ENCODE measurements at places on chromosomes 3 and 15.

DNA sequence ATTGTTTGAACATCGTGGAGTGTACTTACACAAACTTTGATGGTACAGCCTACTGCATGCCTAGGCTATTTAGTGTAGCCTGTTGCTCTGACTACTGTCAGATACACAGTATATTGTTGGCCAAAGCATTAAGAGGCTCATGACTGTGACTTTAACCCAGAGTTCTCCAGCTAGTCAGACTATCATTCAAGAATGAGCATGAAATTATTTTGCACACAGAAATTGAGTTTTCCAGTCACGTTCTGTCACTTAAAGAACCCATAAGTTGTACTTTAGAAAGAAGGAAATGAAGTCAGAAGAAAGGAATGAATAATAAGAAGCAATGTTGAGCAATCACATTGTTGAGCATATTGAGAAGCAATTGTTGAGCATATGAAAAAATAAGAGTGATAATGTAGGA lies 37.6 kb upstream of the SLC22A13 start:
- peaks cover 52% of the 10 kb centered on the region for H3K36me3 ChIP-seq
- no peaks in the 10 kb centered on the region for H3K27me3 ChIP-seq
- DNase-seq: no peak
- H3K4me1 ChIP-seq: peaks cover 5% of the 10 kb centered on the region

DNA sequence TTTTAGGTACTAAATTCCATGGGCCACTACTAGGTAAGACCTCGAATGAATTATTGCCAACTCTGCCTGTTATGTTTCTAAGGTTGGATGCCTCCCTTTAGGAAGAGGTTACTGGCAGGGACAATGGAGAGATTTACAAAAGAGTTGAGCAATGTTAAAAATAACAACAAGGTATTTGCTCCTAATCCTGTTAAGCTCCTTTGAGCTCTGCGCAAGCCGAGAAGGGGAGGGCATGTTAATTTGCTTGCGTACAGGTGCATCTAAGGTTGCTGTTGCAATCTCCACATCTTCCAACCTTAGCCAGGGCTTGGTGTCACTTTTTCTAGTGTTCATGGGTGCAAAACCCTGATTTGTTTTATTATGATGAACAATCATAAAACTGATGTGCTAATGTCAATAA lies 161.5 kb upstream of the TPM1 start:
- no peaks in the 10 kb centered on the region for H3K36me3 ChIP-seq
- H3K27me3 ChIP-seq: peaks cover 14% of the 10 kb centered on the region
- peaks cover 10% of the 10 kb centered on the region for H3K4me1 ChIP-seq
- no peak overlapping the region for H3K27ac ChIP-seq
- DNase-seq: no peak
- no peak overlapping the region for H3K4me3 ChIP-seq

DNA sequence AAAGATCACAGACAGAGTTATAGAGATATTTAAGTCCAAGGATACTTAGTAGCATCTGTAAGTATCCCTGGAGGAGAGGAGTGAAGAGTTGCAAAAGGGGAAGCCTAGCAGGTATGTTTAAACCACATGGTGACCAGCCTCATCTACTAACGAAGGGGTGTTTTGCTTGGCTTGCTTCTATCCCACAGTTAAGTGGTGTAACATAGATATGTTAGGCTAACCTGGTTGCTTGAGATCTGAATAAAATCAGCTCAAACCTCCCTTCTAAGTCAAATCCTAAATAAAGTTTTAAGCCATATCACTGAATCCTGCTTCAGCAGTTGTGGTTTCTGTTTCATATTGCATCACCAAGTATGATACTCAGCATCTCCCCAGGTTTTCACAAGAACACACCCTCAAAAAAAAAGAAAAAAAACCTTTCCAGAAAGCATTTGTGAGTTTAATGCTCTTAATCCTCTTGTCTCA lies 880.2 kb downstream of the ROBO1 start:
- H3K27ac ChIP-seq: no peak overlapping the region
- H3K4me1 ChIP-seq: no peaks in the 10 kb centered on the region
- no peak overlapping the region for H3K4me3 ChIP-seq
- DNase-seq: no peak
- H3K36me3 ChIP-seq: no peaks in the 10 kb centered on the region

DNA sequence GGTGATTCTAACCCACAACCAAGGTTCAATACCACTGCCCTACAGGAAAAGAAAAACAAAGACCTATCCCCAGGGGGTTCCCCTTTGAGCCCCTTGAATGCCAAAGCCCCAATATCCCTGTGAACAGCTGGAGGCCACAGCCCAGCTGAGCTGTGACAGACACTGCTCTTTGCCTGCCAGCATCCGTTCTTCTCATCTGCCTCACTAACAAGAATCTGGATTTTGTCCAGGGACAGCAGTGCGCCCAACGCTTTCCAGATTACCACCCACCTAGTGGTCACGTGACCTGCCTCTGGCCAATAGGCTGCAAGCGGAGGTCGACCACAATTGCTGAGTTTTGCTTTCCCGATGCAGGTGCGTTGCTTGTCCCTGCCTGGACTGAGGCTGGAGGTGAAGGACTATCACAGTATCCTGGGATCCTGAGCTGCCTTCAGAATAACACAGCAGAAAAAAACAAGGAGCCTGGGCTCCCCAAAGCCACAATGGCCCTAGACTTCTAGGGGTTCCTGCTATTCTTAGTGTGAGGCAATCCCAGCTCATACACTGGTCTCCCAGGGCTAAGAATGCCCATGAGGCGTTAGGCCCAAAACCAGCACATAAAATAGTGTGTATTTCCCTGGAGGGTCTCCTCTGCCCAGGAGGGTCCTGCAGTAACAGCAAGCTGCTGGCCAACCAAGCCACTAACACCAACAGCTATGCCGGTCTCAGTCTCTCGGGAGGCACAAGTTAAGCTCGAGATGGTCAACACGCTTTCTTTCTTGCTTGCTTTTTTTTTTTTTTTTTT lies 13.8 kb downstream of the BDH1 start:
- no peak overlapping the region for H3K4me3 ChIP-seq
- DNase-seq: no peak
- H3K27me3 ChIP-seq: no peaks in the 10 kb centered on the region
- peaks cover 55% of the 10 kb centered on the region for H3K36me3 ChIP-seq

DNA sequence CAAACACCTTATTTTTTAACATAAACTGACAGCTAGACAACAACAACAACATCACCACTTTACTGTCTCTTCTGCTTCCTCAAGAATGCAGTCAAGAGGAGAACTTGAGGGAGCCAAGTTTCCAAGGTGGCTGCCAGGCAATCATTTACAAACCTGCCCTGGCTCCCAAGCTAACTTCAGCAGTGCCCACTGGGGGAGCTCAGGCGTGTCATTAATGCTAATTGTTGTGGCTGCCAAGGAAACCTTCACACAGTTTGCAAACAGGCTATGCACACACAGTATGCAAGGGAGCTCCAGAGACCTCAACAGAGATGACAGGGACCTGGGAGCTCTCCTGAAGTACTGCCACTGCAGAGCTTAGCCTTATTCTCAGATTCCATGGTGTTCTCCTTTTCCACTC lies 2.1 kb downstream of the DZIP1L start:
- peaks cover 46% of the 10 kb centered on the region for H3K27me3 ChIP-seq
- peaks cover 2% of the 10 kb centered on the region for H3K4me1 ChIP-seq
- H3K4me3 ChIP-seq: no peak overlapping the region

DNA sequence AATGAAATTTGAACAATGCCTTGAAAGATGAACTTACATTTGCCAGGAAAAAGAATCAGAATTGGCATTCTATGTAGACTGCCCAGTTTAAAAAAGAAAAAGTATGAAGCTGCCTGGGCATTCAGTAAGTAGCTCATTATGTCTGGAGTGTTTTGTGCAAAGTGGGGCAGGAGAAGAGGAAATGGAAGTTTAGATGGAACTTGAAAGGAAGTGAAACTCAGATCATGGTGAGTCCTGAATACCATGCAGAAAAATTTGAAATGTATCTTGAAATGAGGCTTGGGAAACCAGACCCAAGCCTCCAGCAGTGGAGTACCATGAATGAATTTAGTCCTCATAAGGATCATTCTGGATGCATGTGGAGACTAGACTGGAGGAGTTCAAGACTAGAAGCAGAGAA lies 4.8 kb upstream of the MORC1 start:
- H3K27me3 ChIP-seq: no peaks in the 10 kb centered on the region
- no peak for DNase-seq
- H3K27ac ChIP-seq: no peak overlapping the region
- no peak overlapping the region for H3K4me3 ChIP-seq
- H3K36me3 ChIP-seq: no peaks in the 10 kb centered on the region

DNA sequence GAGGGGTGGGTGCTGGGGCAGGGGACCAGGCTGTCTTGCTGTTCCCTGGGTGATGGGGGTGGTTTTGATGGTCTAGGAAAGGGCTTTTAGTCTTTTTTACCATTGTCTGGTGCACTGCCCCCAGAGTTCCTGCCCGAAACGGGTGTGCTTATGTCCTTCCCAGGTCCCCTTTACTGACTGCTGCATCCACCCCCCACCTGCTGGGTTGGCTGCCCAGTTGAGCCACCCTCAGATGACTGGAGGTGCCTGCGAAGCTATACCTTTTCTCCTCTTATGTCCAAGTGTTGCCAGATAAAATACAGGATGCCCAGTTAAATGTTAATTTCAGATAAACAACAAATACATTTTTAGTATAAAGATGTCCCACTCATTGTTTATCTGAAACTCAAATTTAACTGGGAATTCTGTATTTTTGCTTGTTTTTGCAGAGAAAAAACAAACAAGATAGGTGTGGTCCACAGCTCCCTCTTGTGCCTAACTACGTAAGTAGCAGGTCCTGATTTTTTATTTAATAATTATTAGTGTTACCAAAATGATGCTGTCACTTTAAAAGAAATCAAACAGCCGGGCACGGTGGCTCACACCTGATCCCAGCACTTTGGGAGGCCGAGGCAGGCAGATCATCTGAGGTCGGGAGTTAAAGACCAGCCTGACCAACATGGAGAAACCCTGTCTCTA lies 6.1 kb upstream of the RPP14 start:
- peaks cover 3% of the 10 kb centered on the region for H3K36me3 ChIP-seq
- no peaks in the 10 kb centered on the region for H3K4me1 ChIP-seq
- H3K27ac ChIP-seq: no peak overlapping the region
- no peak for DNase-seq

GRCh38 chr3:168714609-168715240 lies 619.0 kb upstream of the GOLIM4 start:
- H3K36me3 ChIP-seq: no peaks in the 10 kb centered on the region
- H3K4me3 ChIP-seq: no peak overlapping the region
- H3K4me1 ChIP-seq: no peaks in the 10 kb centered on the region
- H3K27ac ChIP-seq: no peak overlapping the region

DNA sequence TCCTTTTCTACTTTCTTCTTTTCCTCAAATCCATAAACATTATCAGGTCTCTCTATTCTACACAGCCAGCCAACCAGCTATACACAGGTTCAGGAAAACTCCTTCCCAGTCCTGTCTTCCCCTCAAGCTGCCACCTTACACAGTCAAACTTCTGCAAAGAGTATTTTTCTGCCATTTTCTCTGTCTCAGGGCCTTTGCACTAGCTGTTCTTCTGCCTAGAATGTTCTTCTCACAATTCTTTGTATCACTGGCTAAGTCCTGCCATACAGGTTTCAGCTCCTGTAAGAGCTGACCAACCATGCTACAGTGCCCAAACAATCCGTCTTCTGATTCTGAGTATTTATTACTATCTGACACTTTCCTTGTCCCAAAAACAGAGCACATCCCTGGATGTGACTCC lies 278.3 kb upstream of the ICE2 start:
- H3K4me3 ChIP-seq: no peak overlapping the region
- H3K27ac ChIP-seq: no peak overlapping the region
- no peaks in the 10 kb centered on the region for H3K36me3 ChIP-seq
- peaks cover 2% of the 10 kb centered on the region for H3K4me1 ChIP-seq
- peaks cover 21% of the 10 kb centered on the region for H3K27me3 ChIP-seq
- no peak for DNase-seq

- no peak overlapping the region for H3K4me3 ChIP-seq
- no peaks in the 10 kb centered on the region for H3K36me3 ChIP-seq
- no peak for DNase-seq
- H3K27me3 ChIP-seq: peaks cover 6% of the 10 kb centered on the region
- no peak overlapping the region for H3K27ac ChIP-seq
- no peaks in the 10 kb centered on the region for H3K4me1 ChIP-seq
Measured at GRCh38 chr3:131744765-131745164, 242.0 kb upstream of the MRPL3 start.

DNA sequence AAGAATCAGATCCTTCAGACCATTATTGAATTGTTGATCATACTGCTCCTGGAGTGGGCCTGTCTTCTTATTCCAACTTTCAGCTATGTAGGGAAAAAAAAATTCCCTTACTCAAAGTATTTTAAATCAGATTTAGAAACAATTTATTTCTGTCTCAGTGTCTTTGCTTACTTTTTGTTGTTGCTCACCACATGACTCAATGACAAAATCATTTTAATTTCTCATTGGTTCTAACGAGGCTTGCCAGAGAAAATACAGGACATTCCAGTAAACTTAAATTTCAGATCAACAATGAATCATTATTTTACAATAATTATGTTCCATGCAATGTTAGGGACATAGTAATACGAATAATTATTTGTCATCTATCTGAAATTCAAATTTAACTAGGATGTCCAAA lies 748.5 kb upstream of the CBLB start:
- H3K27ac ChIP-seq: no peak overlapping the region
- no peaks in the 10 kb centered on the region for H3K4me1 ChIP-seq
- no peak for DNase-seq
- H3K36me3 ChIP-seq: peaks cover 6% of the 10 kb centered on the region
- no peak overlapping the region for H3K4me3 ChIP-seq
- H3K27me3 ChIP-seq: no peaks in the 10 kb centered on the region

DNA sequence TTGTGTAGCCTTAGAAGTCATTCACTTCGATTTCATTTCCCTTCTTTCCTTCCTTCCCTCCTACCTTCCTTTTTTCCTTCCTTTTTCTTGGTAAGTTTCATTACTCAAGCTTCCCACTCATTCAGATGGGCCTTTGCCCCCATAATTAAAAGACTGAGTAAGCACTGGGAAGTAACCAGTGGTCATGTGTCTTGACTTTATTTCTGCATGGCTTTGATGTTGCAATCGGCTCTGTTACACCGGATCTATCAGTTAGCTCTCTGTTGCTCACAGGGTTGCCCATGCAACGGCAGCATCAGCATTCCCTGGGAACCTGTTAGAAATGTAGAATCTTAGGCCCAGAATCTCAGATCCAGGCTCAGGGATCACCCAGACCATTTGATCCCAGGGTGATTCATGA lies 25.6 kb upstream of the LARS2 start:
- no peak overlapping the region for H3K27ac ChIP-seq
- no peak overlapping the region for H3K4me3 ChIP-seq
- H3K4me1 ChIP-seq: no peaks in the 10 kb centered on the region
- no peaks in the 10 kb centered on the region for H3K36me3 ChIP-seq
- peaks cover 22% of the 10 kb centered on the region for H3K27me3 ChIP-seq
- no peak for DNase-seq

DNA sequence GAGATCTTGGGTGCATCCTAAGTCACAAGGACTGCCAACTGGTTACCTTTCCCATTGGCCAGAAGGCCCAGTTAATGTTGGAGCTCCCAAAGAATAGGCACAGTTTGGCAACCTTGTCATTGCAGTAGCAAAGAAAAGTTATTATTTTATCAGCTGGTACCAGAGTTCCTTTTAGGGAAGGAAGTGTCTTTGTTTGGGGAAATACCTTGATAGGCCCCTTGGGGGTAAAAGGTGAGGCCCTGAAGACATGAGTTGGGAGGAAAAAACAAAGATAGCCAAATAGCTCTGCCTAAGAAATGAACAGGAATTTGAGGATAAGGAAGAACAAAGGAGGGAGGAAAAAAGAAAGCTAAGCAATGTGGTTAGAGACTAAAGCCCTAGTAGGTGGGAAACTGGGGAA lies 85.8 kb downstream of the ANP32A start:
- no peak overlapping the region for H3K27ac ChIP-seq
- H3K27me3 ChIP-seq: peaks cover 8% of the 10 kb centered on the region
- no peak overlapping the region for H3K4me3 ChIP-seq
- DNase-seq: no peak

- no peaks in the 10 kb centered on the region for H3K27me3 ChIP-seq
- peaks cover 2% of the 10 kb centered on the region for H3K36me3 ChIP-seq
- H3K4me1 ChIP-seq: peaks cover 2% of the 10 kb centered on the region
- H3K4me3 ChIP-seq: no peak overlapping the region
- H3K27ac ChIP-seq: no peak overlapping the region
- DNase-seq: peak; percentile 44
Measured at GRCh38 chr15:86743283-86743903, 663.7 kb downstream of the AGBL1 start.

Data from T-helper 2 cell treated with Interferon-gamma antibody and Interleukin-4, amounts not matched to agents 5 μg/mL and 100 μg/mL, for 36 hours (primary cell).